Activated CD4-positive, alpha-beta T cell treated with anti-CD3 and anti-CD28 coated beads, Interleukin-2, amount 10 ng/mL, durations not matched to agents 7 days and 5 days (primary cell): ENCODE measurements at places on chromosomes 7 and 10.

- no peak for DNase-seq
Observed at GRCh38 chr7:149713731-149714068, 59.7 kb downstream of the ZNF467 start.

DNA sequence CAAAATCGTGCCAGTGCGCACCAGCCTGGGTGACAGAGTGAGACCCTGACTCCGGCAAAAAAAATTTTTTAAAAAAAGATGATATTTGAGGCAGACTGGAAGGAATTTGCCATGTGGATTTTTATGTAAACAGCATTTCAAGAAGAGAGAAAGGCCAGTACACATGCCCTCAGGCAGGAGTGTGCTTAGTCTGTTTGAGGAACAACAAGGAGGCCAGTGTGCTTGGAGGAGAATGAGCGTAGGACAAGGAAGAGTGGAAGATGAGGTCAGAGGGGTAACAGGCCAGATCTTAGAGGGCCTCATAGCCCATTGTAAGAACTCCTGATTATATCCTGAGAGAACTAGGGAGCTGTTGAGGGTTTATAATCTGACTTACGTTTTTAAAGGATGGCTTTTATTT is 17.2 kb upstream of the STRIP2 start:
- no peak for DNase-seq

DNA sequence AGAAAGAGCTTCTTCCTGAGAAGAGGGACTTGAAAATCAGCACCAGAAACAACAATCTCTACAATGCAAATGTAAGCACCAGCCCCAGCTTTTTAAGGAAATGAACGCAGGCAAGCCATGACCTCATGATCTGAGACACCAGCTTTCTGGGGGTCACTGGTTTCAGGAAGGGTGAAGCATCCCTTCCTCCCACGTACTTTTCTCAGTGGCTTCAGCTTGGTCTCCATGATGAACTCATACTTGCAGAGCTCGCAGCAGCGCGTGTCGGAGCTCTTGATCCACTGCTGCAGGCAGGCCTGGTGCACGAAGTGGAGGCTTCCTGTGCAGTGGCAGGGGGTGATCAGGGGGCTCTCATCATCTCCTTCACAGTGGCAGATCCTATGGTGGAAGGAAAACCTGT is 87.0 kb downstream of the ALOX5 start:
- no peak for DNase-seq

- DNase-seq, result no peak
Observed at GRCh38 chr10:91741356-91741755, 56.9 kb upstream of the TNKS2 start.

- DNase-seq, result peak; percentile 12
Observed at GRCh38 chr10:84331091-84331490, 2.7 kb downstream of the CCSER2 start.

DNA sequence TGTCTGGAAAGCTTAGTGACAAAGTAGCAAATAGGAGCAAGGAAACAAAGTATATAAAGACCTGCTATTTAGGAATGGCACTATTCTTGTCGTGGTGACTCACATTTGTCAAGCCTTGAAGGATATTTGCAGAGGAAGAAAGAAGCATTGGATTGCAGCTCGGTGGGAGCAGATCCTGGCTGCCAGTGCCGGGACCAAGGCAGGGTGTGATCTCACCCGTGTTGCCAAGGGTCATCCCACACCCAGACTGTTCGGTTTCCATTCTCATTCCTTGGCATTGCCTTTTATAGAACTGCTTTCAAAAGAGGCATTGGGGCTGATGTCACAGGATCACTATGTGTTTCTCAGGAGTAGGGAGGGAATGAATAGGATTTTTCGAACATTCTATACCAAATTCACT is 176.2 kb downstream of the GALNT17 start:
- DNase-seq, result no peak

GRCh38 chr7:106827626-106828025 is 37.5 kb upstream of the PIK3CG start:
- DNase-seq, result no peak

DNA sequence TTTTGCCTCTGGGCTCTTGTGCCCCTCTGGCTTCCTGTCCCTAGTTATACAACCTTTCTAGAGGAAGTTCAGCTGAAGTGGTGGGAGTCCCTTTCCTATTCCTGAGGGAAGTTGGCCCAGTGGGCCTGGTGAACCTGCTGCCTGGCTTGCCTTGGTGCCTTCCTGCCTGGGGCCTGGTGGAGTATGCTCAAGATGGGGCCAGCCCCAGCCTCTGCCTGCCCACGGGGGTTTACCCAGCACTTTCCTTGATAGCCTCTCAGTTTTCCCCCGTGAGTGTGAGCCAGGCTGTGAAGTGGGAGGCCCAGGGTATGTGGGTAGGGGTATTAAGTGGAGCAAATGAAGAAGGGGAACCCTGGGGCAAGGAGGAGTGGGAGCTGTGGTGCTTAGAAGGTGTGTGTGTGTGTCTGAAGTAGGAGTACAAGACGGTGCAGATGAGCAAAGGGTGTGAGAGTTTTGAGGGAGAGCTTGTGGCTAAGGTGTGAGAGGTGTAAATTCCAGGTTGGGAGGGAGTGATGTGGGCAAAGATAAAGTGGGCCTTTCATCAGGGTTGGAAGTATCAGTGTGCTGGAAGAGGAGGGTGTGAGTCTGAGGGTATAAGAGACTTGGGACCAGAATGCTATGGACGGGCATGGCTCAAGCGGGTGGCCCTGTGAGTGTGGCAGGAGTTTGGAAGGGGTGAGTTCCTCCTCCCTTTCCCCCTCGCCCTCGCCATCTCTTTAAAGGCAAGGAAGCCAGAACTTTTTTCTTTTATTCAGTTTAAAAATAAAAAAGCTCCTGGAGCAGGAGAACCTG is 10.9 kb upstream of the PAX2 start:
- no peak for DNase-seq

DNA sequence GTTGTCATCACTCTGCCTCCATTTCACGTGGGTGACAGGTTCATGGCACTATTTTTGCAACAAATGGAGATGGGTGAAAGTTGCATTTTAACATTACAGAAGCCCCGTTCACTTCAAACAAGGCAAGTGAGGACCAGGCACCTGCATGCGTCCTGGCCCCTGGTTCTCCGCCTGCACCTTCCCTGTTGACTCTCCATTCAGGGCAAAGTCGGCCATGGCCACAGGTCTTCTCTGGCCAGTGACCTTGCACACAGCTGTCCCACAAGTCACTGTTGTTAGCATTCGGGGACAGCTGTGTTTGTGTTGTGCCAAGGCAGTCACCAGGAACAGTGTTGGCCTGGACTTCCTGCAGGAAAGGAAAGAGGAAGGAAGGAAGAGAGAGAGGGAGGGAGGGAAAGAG is 554.9 kb downstream of the TCERG1L start:
- no peak for DNase-seq

DNA sequence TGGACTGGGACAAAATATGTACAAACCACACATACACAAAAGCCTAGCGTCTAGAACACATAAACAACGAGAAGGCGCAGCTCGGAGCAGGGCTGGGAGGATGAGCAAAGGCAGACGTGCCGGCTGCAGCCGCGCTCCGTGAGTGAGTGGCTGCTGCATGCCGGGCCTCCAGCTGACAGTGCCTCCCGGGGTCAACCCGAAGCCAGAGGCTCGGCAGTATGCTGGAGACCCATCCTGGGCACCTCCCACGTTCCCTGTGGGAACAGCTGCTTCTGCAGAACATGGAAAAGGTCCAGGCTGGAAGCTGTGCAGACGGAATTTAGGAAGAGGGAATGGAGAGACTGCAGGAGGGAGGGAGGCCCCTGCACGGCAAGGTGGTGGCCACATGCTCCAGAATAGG is 3.6 kb upstream of the GPR146 start:
- no peak for DNase-seq

GRCh38 chr10:110502851-110503301 is 5.2 kb downstream of the DUSP5 start:
- DNase-seq, result peak; percentile 36

DNA sequence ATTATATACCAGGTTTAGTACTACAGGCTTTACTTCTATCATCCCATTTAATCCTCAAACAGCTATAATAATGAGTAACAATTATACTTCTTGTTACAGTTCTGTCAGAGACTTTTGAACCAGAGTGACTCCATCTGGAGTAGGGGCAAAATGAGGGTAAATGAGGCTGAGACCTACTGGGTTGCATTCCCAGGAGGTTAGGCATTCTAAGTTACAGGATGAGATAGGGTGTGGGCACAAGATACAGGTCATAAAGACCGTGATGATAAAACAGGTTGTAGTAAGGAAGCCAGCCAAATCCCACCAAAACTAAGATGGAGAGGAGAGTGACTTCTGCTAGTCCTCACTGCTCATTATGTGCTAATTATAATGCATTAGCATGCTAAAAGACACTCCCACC is 3.9 kb downstream of the YME1L1 start:
- DNase-seq, result no peak

DNA sequence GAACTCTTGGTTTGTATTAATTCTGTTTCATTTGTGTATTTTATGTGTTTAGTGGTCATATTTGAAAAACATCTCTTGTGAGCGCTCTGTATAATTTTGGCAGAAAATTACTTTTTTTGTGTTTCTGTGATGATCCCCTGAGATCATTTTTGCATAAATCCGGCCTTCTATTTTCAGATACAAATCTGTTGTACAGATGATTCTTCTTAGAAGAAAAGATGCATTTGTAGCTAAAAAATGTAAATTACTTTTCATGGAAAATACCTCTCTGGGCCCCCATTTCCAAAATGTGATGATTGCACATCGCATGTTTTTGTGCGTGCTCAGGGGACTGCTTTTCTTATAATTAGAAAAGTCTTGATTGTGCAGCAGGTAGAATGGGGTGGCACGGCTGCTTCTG is 395.4 kb downstream of the LRMDA start:
- no peak for DNase-seq

DNA sequence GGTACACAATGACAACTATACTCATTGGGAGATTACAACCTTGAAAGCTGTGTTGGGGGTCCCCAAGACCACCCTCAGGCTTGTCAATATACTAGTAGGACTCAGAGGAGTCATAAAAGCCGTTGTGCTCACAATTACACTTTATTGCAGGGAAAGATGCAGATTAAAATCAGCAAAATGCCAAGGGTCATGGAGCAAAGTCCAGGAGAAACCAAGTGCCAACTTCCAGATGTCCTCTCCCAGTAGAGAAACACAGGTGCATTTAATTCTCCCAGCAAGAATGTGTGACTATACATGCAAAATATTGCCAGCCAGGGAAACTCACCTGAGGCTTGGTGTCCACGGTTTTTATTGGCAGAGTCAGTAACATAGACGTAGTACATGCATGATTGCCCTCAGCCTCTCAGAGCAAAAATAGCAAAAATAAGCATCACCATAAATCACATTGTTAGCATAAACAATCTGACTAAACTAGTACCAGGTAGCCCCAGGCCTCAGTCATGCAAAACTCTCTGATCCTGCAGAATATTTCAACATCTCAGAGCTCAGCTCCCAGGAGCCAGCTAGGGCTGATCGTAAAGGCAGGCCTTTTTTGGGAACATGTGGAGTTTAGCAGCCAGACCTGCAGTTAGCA is 50.7 kb downstream of the VIM start:
- no peak for DNase-seq

- DNase-seq, result peak; percentile 64
Observed at GRCh38 chr10:72088889-72089575, 681 bp upstream of the SPOCK2 start.

- DNase-seq, result no peak
Observed at GRCh38 chr7:107744345-107744750, 406 bp downstream of the CBLL1 start.

DNA sequence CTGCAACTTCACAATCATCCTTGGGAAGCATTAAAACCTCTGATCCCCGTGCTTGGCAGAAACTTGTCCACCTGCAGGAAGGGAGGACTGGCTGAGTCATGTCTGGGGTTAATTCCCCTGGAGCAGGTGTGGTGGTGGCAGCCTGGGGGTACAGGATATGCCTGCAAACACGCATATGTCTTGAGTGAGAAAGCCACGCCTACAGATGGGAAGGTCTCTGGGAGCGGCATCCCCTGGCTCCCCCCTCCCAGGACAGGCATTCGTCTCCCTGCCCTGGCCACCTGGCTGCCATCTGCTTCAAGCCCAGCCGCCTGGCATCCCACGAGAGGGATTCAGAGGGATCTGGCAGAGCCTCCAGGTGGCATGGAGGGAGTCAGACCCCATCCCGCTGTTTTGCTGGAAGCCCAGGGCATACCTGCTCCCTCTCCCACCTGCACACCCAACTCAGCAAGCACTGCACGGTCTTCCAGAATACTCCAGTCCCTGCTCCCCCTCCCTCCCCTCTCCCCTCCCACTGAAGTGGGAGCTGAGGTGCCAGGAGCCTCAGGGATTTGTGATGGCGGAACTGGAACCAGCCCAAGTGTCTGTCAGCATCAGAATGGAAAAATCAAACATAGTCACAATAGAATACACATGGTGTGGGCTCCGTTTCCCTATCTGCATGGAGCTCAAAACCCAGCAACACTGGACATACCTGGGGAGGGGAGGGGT is 61.0 kb downstream of the CAMK2B start:
- DNase-seq, result no peak

- DNase-seq, result peak; percentile 5
Observed at GRCh38 chr7:44306606-44307005, 18.8 kb downstream of the CAMK2B start.

GRCh38 chr7:7207876-7208275 is 25.5 kb downstream of the C1GALT1 start:
- DNase-seq, result no peak

DNA sequence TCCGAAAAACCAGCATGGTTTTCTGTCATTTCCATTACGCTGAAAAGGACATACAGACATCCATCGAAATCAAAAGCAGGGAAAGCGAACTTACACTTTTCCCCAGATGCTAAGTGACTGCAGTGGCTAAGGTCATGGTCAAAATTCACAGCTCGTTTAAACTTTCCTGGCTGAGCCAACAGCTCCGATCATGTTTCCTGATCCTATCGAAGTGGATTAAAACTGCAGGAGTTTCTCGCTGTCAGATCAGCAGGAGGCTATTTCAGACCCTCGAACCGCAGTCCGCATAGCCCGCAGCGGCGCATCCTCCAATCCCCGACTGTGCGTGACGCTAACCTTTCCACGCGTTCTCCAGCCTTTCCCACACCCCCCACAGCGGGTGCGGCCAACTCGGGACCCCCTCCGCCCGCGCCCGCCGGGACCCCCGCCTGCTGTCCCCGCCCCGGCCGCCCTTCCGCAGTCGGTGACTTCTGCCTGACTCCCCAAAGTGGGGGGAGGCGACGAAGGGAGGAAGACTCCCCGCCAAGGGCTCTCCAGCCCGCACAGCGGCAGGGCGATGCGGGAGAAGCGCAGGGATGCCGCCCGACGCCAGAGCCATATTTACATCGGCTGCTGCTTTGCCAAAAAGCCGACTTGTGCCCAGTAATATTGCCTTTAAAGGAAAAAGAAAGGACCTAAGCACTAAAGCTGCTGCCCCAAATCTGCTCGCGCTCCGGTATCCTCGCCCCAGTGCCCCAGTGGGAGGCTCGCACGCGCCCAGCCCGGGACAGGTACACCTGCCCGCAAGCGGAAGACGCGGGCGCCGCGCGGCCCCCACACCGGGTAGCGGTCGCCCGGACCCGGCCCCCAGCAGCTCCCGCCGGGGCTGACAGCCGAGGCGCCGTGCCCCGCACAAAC is 1.2 kb downstream of the PIP4K2A start:
- peak; percentile 36 for DNase-seq
